AG04449 (cell line): ENCODE measurements at places on chromosomes 5 and 9.

- no peak for DNase-seq
Measured at GRCh38 chr9:120619751-120620655, 40.0 kb upstream of the CDK5RAP2 start.

DNA sequence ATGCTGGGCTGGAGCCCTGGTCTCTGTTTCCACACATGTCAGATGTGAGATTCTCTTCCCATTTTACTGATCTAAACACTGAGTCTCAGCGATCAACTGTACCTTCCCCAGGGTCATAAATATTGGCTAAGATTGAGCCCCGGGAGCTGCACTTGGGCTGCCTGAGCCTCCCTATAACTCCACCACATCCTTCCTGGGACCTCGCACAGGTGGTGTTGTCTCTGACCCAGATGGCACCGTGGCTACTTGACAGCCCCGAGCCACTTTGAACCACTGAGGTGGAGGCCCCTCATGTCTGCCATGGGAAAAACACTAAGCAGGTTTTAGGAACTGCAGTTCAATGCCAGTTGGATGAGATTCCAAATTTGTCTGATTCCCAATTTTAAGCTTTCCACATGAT is 586.5 kb downstream of the IRX1 start:
- DNase-seq: no peak

GRCh38 chr5:93623153-93623552 is 40.1 kb downstream of the NR2F1 start:
- no peak for DNase-seq

DNA sequence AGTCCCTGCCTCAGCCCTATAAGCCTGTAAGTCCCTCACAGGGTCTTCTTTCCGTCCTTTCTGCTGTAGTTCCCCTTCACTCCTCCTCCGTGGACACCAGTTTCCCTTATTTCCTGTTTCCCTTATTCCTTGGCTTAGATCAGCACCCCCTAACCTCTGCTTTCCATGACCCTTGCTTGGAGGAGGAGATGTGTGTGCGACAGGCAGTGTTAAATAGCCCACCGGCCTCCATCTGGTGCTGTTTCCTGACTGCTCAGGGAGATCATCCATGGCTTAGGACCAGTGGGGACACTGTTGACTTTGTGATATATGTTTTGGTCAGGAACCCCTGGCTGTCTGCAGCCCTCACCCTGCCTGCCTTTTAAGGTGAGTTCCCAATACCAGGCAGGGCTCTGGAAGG is 34.1 kb upstream of the PSD2 start:
- no peak for DNase-seq

GRCh38 chr5:31090467-31090866 is 103.0 kb upstream of the CDH6 start:
- no peak for DNase-seq

DNA sequence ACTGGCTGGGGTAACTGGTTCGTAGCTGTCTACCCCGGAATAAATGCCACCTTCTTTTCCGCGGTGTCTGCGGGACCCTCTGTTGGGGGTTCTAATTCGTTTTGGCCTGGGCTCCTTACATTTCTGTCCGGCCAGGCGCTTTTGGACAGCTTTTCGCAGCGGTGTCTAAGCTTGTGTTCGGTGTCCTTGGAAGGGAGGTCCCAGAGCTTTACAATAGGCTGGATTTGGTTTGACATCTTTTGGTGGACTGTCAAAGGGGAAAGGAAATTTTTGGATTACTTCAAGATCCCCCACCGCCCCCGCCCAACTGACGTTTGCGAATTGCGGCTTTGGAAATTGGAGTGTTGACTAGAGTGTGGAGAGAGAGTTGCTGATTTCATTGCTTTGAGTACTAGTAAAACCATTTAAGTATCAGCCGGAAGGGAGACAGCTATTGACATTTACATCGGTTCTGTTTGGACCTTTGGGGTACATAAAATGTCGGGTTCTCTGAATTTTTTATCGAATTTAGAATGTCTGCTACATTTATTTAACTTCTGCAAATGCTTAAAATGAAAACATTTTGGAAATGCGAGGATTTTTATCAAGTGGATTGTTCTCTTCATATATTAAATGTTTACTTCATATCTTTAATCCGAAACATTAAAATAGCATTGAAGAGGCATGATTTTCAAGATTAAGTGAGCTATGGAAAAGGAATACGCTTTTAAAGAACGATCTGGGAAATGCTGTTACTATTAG is 4.7 kb upstream of the PURA start:
- no peak for DNase-seq

DNA sequence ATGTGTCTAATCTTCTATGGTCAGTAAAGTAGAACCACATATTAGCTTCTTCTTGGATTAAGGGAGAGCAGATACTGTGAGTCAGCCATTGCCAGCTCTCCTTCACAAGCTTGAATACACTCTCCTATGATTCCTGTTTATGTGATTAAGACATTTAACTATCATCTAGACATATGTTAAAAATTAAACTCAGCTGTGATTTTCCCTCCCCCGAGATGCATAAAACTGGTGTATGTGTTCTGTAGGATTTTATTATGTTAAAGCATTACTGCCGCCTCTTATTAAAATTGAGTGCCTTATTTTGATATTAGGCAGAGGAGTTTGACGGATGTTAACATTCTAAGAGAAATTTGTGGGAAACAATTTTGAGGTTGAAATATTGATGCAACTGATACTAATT is 114.6 kb downstream of the ACTBL2 start:
- DNase-seq: no peak

DNA sequence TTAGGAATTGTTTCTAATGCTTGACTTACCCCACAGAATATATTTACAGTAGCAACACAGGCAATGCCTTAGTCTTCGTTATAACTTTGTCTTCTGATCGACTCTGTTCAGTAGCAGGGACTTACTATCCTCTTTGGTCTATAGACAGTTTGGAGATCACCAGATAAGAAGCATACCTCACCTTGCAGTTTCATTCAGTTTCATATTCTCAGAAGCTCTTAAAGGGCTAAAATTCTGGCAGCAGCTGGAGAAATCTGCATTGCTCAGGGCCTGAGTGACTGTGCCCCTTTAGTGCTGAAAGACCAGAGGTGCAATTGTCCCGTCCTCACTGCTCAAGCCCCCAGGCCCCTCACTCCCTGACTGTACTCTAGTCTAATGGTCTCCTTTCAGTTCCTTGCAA is 26.0 kb downstream of the ZBTB43 start:
- no peak for DNase-seq

DNA sequence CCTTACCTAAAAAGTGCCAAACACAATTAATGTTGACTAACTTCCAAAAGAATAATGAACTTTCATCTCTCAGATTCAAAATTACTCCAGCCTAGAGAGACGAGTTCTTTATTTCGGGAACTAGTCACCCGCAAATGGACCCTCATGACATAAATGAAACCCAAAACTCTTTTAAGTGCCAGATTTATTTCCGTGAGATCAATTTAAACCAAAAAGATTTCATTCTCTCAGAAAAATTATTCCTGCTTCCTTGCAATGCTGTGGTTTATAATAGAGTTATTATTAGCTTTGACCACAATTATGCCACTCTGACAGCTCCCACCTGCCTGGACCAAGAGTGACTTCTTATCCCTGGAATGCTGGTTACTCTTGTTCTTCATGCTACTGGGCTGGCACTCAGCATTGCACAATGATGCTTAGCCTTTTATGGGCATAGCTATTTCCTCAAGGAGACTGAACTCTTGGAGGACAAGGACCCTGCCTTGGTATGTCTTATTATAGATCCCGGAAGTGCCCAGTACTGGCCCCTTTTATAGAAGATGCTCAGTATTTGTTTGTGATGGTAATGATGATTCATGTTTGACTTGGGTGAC is 183.5 kb downstream of the SNX18 start:
- DNase-seq: peak; percentile 98

DNA sequence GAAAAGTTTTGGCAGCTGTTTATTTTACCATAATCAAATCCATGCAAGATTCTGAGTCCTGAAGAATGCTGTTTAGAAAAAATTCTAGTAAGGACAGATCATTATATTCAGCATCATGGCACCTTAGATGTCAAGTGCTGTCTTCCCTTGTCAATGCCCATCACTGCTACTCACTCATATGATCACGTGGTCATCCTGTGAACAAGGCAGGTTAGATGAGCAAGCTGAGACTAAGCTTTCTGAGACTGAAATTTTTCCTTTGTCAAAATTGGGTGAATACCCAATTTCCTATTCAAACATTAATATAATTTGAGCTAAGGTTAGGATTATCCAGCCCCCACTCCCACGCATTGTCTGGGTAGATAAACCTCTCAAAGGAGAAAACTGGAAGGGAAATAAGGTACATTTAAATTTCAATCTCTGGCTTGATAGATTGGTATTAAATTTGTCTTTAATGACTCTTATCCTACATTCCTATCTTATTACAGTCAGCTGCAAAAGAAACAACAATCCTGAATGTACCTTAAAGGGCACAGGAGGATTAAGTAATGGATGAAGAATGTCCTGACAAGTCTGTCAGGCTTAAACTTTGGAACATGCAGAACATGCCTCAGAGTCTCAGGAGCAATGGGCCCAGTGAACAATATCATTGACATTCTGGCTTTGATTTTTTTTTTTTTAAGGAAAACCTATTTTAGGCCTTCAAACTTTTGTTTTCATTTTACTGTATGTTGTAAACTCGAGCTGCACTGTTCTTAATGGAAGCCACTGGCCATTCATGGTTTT is 148.7 kb upstream of the RANBP3L start:
- no peak for DNase-seq

DNA sequence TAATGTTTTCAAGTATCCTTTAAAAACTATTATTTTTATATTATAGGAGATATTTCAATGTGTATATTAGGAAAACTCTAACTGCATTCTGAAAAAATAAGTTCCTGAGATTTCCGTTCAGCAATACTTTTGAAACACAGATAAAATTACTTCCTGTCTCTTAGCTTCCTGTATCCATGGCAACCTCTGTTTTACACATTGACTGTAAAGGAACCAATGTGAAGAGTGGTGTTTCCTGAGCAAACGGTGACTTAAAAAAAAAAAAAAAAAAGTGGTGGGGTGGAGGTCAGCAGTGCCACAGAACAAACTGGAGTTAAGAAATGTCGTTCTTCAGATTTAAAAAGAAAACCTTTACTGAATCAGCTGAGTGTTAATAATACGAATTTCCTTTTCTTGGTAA is at the start of gene LRRC70:
Gene LRRC70, plus strand, starts transcription at position 280 of the 400 bp plus-strand sequence. CDS start 620 bp downstream, outside the sequence.
- no peak for DNase-seq

DNA sequence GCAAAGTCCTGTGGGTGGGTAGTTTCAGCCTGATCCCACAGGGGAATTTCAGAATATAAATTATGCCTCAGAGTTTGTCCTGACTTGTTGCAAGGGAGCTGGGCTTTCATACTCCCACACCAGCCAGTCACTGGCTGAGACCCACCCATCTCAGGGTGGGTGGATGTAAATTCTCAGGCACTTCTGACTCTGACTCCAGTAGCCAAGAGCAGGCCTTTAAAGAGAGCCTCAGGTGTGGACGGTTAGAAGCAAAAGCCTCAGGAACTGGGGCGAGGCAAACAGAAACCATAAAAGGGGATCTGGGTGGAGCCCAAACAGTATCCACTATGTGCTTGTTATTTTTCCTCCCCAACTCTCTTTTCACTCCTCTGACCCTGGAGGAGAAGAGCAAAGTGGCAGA is 28.6 kb upstream of the FBXW11 start:
- no peak for DNase-seq

DNA sequence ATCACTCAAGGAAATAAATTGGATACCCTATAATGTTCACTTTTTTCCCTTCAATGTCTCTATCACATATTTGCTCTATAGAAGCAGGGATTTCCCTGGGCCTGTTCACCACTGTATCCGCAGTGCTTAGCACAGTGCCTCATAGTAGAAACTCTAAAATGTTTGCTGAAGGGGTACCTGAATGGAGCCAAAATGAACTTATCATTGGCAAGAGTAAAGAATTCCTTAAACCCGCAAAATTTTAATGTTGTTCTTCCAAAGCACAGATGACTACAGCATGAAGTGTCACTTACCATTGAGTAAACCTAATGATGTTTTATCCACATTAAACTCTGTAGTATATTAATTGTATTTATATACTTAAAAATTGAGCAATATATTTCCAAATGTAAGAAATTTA is 96.1 kb downstream of the JAKMIP2 start:
- DNase-seq: no peak

GRCh38 chr5:91121347-91121993 is 261.6 kb downstream of the ARRDC3 start:
- DNase-seq: no peak

- DNase-seq: no peak
Measured at GRCh38 chr5:17373814-17374556, 124.0 kb upstream of the TAF11L2 start.

GRCh38 chr9:77177894-77178794 is 810 bp downstream of the VPS13A start:
- DNase-seq: no peak

- DNase-seq: peak; percentile 5
Measured at GRCh38 chr5:94618029-94618492, 343 bp downstream of the KIAA0825 start.

DNA sequence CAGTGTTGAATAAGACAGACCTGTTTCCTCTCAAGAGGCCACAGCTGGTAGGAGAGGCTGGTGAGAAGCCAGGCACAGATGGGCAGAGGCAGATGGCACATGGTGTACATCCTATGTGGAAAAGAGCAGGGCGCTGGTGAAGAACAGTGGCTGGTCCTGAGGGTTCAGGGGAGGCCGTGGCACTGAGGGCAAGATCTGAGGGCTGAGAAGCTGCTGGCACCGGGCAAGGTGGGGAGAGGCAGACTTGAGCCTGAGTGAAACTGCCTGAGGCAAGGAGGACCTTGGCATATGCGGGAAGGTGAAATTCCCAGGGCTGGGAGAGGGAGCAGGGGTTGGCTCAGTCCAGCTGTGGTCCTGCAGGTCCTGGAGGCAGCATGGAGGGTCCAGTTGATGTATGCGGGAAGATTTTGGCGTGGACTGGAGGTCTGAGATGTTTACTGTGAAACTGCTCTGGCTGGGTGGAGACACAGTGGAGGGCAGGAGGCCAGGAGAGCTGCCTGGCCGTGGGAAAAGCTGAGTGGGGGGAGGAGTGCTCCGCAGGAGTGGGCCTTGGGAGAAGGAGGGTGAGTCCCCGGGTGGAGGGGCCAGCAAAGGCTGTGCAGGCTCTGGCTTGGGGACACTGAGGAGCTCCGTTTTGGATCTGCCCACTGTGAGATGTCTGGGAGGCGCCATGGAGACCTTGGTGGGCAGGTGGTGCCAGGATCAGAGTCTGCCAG is 2.6 kb downstream of the MAN1B1 start:
- no peak for DNase-seq

DNA sequence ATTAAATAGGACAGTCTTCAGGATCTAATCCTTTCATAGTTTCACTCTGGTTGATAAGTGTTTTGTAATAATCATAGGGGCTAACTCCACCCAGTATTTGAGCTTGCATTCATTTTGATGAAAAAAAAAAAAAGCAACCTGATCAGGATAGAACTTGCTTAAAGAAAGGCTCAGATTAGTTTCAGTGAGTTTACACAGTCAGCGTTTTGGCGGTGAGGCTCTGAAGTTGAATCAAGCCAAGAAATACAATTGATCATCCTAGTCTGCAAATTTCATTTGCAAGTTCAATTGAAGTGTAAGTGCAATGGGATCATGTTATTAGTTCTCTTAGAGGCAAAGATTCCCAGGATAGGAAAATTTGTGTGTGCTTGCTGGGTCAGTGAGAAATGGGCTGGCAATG is 159.7 kb upstream of the ELL2 start:
- no peak for DNase-seq
